ENCODE measurements at places on chromosomes 2 and 18. TPM values are rescaled to one million over a fixed set of nuclear protein-coding genes. Genes with fewer than 3 reads are reported as not detected.

Gene PLEKHB2
- 90.0 TPM for total RNA-seq

Gene STAT4
- total RNA-seq: 6.4 TPM

Gene NEU4
- total RNA-seq: 0.82 TPM

Gene MC4R
- 0.54 TPM for total RNA-seq

Gene SULT1C4
- 20.7 TPM for total RNA-seq

Gene EVA1A
- 0.36 TPM for total RNA-seq

Gene EML6
- 23.0 TPM for total RNA-seq

Gene CDK15
- 0.18 TPM for total RNA-seq

Gene DAPL1
- 1.6 TPM for total RNA-seq

Gene CRYGD
- 1.9 TPM for total RNA-seq

Gene GATA6
- 0.54 TPM for total RNA-seq

Gene PARD3B
- total RNA-seq: 30.6 TPM

Gene AMER3
- 25.7 TPM for total RNA-seq

Gene HOXD3
- not detected for total RNA-seq

Gene ACVR1C
- total RNA-seq: 0.45 TPM

Gene LINC00305
- total RNA-seq: not detected

Measured in cerebellum (tissue), 4 donors.